ENCODE measurements at places on chromosomes 4 and X.
A peak's percentile ranks its signal among the peaks of the same experiment; 100 is the strongest.

GRCh38 chr4:12439633-12440305 is 1011.1 kb upstream of the HS3ST1 start:
- DNase-seq = no peak

DNA sequence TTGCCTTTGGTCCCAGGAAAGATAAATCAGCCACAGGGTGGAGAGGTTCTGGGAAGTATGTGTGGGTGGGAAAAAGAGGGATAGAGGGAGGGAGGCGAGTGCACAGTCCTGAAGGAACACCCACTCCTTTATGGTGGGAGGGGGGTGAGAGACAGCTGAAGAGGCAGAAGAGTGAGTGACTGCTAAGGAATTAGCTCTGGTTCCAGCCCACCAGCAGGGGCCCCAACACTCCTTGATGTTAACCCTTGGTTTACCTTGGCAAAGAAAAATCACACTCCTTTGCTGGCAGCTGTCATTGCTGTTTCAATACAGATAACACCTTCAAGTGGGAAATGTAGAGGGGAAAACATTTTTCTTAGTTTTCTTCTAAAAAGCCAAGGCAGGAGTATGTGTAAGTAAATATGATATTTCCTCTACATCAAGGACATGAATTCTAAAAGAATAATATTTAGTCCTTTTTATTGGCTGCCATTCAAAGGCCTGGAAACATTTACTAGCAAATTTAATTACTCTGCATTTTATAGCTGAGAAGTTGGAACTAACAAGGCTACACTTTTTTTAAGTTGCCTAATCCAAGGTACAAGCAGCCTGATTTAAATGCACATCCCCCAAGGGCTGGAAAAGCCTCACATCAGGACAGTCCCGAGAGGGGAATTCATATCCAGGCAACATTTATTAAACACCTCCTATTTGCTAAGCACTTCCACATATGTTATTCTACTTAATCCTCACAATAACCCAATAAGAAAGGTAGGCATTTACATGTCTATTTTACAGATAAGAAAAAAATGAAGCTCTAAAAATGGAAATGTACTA is 81.7 kb downstream of the HS6ST2 start:
- no peak for DNase-seq

DNA sequence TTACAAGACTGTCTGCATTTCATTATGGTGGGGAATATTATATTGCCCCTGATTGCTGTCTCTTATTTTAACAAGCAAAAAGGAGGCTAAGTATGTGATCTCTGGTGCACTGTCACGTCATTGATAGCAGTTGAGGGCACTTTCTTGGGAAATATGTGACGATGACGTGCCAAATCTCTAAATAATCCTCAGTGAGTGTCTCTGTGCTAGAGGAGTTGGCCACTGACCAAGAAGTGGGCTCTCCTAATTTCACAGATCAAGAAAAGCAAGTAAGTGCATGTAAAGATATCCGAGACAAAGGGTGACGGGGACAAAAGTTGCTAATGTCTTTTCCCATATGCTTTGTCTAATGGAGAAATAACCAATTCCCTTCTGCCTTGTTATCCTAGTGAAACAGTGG is 487.4 kb upstream of the TENM3 start:
- no peak for DNase-seq

DNA sequence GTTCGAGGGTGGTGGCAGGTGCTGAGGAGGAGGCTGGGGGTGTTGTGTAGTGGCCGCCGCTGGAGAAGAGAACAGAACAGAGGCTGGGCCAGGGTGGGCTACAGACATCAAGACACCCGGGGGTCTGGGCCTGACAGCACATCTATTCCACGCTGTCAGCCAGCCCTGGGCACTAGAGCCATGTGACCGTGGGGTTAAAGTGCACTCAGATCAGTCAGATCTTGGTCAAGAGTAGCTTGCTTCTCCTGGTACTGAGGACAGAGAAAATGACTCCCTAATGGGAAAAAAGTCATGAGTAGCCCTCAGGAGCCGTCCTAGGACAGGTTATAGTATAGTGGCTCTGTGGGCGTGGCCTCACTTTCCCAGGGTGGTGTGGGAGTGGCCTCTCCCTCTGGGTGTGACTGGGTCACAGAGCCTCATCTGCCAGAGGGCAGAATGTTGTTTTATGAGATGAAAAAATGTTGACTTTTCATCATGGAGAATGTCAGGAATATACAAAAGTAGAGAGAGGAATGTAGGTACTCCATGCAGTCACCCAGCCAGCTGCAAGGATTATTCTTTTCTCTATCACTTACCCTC is 19.4 kb downstream of the TRMT44 start:
- DNase-seq = no peak

DNA sequence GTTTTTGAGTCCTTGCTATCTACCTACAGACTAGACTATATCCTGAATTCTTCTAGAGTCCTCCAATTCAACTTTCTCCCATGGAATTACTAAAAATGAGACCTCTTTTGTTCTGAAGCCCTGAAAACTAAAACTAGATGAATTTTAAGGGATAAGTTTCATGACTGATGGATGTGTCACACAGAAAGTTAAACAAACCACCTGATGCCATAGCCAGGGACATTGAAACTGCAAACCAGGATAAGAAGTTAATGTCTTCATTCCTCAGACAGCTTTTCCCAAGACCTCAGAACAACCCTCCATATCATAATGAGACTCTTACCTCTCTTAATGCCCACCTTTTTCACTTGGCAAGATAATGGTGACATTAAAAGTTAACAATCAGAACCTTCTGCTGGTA is 81.5 kb upstream of the PTPN13 start:
- no peak for DNase-seq

GRCh38 chr4:145921231-145921630 is 17.4 kb downstream of the ZNF827 start:
- no peak for DNase-seq

DNA sequence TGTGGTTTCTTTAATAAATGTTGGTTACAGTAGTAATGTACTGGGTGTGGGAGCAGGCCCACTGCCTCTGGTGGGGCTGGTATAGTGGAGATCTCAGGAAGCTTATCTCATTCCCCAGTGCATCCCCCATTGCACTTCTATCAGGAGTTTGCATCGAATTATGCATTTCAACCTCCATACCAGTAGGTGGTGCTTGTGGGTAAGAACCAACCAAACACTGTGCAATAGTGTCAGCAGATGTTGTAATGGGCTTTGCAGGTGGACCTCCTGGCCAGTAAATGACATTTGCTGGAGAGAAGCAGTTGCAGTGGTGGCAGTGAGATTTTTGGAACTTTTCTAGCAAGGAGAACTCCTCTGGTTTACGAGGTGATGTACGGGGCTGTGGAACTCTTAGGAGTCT is 150.6 kb downstream of the POU3F4 start:
- DNase-seq = no peak

DNA sequence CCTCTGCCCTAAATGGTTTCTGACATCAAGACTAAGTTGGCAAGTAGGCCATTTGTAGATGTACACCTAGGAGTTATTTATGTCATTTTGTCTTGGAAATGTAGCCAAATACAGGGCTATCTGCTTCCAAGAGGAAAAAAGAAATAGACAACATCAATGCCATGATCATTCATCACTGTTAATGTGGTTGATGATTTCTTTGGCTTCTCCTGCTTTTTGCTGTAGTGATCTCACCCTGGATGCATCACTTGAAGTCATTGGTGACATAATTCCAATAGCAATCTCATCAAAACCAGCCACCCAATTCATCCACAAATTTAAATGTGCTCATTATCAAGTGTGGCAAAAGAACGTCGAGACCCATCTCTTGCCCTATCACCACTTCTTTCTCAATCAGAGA is 222.6 kb upstream of the PPARGC1A start:
- DNase-seq = no peak

GRCh38 chrX:154695911-154696675 is 42.7 kb upstream of the CTAG2 start:
- DNase-seq = no peak

- peak; percentile 53 for DNase-seq
Observed at GRCh38 chr4:80266902-80267380, 477 bp downstream of the FGF5 start.

- no peak for DNase-seq
Observed at GRCh38 chrX:38891641-38892413, 90.6 kb downstream of the MID1IP1 start.

DNA sequence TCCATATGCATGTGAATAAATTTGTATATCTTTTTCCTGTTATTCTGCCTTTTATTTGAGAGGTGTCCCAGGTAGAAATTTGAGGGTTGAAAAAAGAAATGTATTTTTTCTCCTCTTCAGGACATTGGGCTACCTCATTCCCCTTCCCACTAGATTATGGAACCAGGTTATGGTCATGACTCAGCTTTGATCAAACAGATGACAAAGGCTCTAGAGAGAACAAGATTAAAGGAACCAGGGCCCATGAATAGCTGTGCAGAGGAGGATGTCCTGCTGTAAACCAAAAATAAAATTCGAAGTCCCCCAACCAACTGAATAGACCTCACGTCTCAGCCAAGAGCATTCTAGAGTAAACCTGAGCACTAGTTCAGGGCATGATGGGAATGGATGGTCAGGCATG is 313.2 kb downstream of the RAPGEF2 start:
- no peak for DNase-seq

- peak; percentile 59 for DNase-seq
Observed at GRCh38 chr4:41661442-41662076, 87.0 kb downstream of the PHOX2B start.

DNA sequence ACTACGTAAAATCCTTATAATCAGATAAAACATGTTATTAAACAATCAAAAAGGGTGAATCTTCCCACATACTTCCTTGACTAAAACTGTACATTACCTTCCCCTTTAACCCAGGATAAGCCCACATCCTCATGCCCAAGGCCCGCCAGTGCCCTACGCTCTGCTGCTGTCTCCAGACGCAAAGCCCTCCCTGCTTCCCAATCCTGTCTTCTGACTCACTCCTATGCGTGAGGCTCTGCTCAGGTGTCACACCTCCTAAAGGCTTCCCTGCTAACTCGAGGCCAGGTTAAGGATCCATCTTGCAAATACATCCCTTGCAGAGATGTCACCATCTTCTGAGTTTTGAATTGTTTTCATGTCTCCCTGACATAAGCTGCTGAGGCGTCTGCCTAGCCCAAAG is 61.6 kb downstream of the STX18 start:
- no peak for DNase-seq

DNA sequence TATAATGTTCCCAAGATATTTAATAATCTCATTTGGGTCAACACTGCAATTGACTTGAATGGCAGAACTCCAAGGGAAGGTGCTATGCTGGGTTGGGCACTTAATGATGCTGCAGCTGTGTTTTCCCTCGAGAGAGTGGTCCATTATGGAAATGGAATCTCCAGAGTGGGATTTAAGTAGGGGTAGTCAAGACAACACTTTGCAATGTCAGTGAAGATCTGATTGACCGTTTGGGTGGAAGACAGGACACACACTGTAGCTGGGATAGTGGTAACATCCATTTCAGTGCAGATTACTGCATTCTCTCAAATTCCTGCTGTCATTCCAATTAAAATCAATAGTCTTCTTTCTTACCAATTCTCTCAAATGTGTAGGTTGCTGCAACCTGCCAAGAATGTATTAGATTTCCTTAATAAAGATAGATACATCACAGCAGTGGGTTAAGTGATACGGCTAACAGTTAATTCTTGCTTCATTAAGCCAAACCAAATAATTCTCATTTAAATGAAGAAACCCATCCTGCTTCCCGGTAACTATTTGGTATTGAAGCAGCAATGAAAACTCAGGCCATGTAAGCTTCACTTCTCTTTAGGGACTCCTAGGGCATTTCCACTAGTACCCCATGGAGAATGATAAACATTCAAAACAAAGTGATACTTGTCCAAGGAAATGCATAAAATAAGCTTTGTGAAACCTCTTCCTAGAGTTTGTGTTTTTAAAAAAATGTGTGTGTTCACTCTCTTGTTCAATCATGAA is 40.5 kb upstream of the RASGEF1B start:
- DNase-seq = no peak

- DNase-seq = no peak
Observed at GRCh38 chr4:34466411-34466810, 1777.9 kb downstream of the ARAP2 start.

- DNase-seq = peak; percentile 15
Observed at GRCh38 chr4:11746734-11747133, 318.0 kb upstream of the HS3ST1 start.

DNA sequence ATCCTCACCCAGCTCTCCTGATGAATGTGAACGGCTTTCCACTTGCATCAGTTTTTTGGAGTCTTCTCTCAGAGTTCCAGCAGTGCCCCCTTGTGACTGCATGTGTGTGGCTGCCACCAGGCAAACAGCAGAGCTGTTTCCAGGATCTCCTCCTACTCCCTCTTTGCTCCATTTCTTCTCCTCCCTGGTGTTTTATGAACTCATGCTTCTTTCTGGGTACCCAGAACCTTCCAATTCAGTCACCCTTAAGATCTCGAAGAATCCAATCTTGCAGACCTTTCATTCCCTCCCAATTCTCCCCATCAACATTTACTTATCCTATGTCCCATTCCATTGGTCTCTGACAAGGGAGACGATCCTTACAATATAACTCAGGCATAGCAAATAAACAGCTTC is 6.8 kb upstream of the TCEANC start:
- DNase-seq = peak; percentile 70

DNA sequence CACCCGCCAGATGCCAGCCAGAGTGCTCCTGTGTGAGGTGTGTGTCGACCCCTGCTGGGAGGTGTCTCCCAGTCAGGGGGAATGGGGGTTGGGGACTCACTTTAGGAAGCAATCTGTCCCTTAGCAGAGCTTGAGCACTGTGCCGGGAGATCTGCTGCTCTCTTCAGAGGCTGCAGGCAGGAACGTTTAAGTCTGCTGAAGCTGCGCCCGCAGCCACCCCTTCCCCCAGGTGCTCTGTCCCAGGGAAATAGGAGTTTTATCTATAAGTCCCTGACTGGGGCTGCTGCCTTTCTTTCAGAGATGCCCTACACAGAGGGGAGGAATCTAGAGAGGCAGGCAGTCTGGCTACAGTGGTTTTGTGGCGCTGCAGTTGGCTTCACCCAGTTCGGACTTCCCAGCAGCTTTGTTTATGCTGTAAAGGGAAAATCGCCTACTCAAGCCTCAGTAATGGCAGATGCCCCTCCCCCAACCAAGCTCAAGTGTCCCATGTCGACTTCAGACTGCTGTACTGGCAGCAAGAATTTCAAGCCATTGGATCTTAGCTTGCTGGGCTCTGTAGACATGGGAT is 80.8 kb downstream of the CCSER1 start:
- DNase-seq = no peak

DNA sequence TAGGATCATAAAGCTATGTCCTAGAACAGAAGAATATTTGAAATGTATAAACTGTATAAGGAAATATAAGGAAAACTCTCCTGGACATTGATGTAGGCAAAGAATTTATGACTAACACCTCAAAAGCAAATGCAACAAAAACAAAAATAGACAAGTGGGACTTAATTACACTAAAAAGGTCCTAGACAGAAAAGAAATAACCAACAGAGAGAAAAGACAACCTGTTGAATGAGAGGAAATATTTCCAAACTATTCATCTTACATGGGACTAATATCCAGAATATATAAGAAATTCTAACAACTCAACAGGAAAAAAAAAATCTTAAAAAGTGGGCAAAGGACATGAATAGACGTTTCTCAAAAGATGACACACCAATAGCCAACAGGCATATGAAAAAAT is 54.4 kb upstream of the PRDX4 start:
- no peak for DNase-seq

- DNase-seq = no peak
Observed at GRCh38 chrX:38560776-38561125, 591 bp upstream of the TSPAN7 start.
